ENCODE measurements at places on chromosomes 12 and 14. TPM values are rescaled to one million over a fixed set of nuclear protein-coding genes. Genes with fewer than 3 reads are reported as not detected.

GRCh38 chr12:89695100-89695499 is 13.5 kb downstream of the ATP2B1 start:
- no peaks in the 10 kb centered on the region for H3K36me3 ChIP-seq
- H3K27ac ChIP-seq = no peak overlapping the region
- H3K27me3 ChIP-seq = no peaks in the 10 kb centered on the region

- H3K27me3 ChIP-seq = no peaks in the 10 kb centered on the region
- H3K4me3 ChIP-seq = no peak overlapping the region
- no peak overlapping the region for H3K27ac ChIP-seq
- peaks cover 7% of the 10 kb centered on the region for H3K36me3 ChIP-seq
- no peaks in the 10 kb centered on the region for H3K4me1 ChIP-seq
- DNase-seq = no peak
Measured at GRCh38 chr12:68824597-68825250, 16.7 kb downstream of the MDM2 start.

- no peaks in the 10 kb centered on the region for H3K4me1 ChIP-seq
- no peaks in the 10 kb centered on the region for H3K36me3 ChIP-seq
- no peak for DNase-seq
- H3K4me3 ChIP-seq = no peak overlapping the region
Measured at GRCh38 chr12:107467716-107468115, 217.9 kb upstream of the PWP1 start.

- H3K27ac ChIP-seq = peak overlapping the region; percentile 25
- peak; percentile 4 for DNase-seq
- H3K36me3 ChIP-seq = no peaks in the 10 kb centered on the region
- no peaks in the 10 kb centered on the region for H3K27me3 ChIP-seq
- no peak overlapping the region for H3K4me3 ChIP-seq
Measured at GRCh38 chr12:24111086-24111485, 161.6 kb upstream of the SOX5 start.

GRCh38 chr12:28051516-28052354 is 79.2 kb upstream of the PTHLH start:
- peak; percentile 85 for DNase-seq
- no peaks in the 10 kb centered on the region for H3K27me3 ChIP-seq
- H3K27ac ChIP-seq = no peak overlapping the region
- no peak overlapping the region for H3K4me3 ChIP-seq

DNA sequence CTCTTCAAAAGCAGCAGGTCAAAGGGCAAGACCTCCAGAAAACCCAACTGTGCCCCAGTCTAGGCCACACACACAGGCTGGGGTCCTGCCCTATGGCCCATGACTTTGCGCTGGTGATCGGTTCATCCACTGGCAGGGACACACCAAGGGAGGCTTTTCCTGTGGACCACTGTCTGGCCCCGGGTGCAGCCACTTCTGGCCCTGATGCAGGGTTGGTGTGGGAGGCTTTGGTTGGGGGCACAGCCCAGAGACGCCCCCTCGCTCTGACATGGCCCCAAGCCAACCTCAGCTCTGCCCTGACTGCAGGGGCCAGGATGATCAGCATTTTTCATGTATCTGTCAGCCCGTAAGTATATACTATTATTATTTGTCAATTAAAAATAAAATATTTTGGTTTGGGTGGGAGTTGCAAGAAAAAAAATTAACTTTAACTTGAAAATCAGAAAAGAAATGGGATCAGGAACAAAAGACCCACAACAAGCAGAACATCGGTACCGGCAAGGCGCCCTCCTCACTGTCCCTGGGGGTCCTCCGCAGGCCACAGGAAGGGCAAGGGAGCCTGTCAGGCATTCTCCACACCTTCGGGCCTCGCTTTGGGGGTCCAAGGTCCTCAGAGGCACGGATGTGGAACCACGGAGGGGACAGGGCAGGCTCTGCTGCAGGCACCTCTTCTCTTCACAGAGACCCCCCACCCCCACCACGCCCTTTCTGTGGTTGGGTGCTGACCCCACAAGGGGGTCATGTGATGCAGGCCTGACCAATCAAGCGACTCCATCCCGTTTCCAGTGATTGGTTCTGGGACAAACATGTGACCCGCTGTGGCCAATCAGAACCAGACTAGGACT is 181.5 kb upstream of the SFSWAP start:
- no peaks in the 10 kb centered on the region for H3K27me3 ChIP-seq
- H3K36me3 ChIP-seq = no peaks in the 10 kb centered on the region
- DNase-seq = no peak
- no peak overlapping the region for H3K27ac ChIP-seq
- H3K4me1 ChIP-seq = no peaks in the 10 kb centered on the region

DNA sequence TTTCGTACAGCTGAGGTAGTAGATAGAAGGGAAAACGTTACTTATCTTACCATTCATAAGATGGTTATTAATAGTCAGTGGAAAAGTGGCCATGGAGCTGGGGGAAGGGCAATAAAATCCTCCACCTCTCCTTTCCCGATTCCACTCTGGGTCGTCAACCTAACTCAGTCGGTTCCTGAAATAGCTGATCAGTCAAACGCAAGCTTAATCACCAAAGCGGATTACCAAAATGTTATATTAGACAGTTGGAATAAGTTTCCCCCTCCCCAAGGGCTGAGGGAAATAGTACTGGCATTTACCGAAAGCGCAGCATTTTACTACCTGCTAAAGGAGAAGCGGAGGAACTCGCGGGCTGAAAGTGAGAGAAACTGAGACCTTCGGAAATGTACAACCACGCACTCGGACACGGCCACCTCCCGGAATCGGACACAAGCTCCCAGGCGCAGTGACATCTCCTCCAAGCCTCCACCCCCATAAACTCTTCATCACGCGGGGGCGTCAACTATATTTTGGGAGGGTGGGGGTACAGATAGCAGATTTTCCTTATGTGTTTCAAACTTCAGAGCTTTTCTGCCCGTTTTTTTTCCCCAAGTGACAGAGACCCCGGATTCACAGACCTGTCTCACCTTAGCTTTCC is 1.2 kb downstream of the PPM1H start:
- H3K4me3 ChIP-seq = peak overlapping the region; percentile 64
- H3K27ac ChIP-seq = no peak overlapping the region
- H3K4me1 ChIP-seq = peaks cover 5% of the 10 kb centered on the region
- DNase-seq = peak; percentile 6
- no peaks in the 10 kb centered on the region for H3K27me3 ChIP-seq

GRCh38 chr12:122732170-122732569 is 1.5 kb upstream of the HCAR1 start:
- H3K27ac ChIP-seq = no peak overlapping the region
- H3K4me3 ChIP-seq = no peak overlapping the region
- DNase-seq = no peak
- no peaks in the 10 kb centered on the region for H3K4me1 ChIP-seq
- no peaks in the 10 kb centered on the region for H3K27me3 ChIP-seq

DNA sequence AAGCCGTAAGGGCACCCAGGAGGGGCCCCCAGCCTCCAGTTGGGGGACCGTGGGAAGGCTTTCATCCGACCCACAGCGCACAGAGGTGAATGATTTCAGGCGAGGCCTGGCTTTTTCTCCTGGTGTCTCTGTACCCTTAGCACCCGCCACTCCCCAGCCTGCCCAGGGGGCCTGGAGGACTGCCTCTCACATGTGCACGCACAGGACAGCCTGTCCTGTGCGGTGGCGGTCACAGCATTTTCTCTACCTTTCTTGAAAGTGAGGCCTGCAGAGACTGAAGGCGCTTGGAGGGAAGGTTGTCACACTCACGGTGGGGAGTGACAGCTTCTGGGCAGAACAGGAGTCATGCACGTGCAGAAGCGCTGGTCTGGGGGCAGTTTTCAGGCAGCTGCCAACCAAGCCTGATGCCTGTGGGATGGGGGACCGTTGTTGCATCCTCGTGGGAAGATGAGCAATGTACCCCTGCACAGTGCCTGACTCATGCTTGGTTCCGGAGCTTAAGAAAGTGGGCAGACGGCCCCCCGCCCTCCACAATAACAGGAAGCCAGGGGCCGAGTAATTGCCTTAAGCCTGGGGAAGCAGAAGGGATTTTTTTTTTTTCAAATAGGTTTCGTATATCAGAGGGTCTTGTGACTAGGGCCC is 148.1 kb downstream of the TSPAN9 start:
- peak; percentile 82 for DNase-seq
- H3K4me1 ChIP-seq = no peaks in the 10 kb centered on the region

GRCh38 chr14:92965281-92965680 is 42.3 kb downstream of the CHGA start:
- H3K4me1 ChIP-seq = peaks cover 5% of the 10 kb centered on the region
- DNase-seq = no peak
- H3K27me3 ChIP-seq = no peaks in the 10 kb centered on the region
- no peaks in the 10 kb centered on the region for H3K36me3 ChIP-seq
- no peak overlapping the region for H3K27ac ChIP-seq

- H3K4me3 ChIP-seq = no peak overlapping the region
- H3K4me1 ChIP-seq = no peaks in the 10 kb centered on the region
- DNase-seq = no peak
- no peaks in the 10 kb centered on the region for H3K27me3 ChIP-seq
Measured at GRCh38 chr14:57943038-57943437, 77.1 kb upstream of the SLC35F4 start.

- H3K4me3 ChIP-seq = no peak overlapping the region
- no peaks in the 10 kb centered on the region for H3K36me3 ChIP-seq
- DNase-seq = no peak
- no peaks in the 10 kb centered on the region for H3K27me3 ChIP-seq
- no peaks in the 10 kb centered on the region for H3K4me1 ChIP-seq
Measured at GRCh38 chr12:13436182-13436581, 239.7 kb downstream of the EMP1 start.

GRCh38 chr14:31057701-31058364 is 31.7 kb upstream of the STRN3 start:
- no peaks in the 10 kb centered on the region for H3K36me3 ChIP-seq
- no peaks in the 10 kb centered on the region for H3K27me3 ChIP-seq
- DNase-seq = no peak

DNA sequence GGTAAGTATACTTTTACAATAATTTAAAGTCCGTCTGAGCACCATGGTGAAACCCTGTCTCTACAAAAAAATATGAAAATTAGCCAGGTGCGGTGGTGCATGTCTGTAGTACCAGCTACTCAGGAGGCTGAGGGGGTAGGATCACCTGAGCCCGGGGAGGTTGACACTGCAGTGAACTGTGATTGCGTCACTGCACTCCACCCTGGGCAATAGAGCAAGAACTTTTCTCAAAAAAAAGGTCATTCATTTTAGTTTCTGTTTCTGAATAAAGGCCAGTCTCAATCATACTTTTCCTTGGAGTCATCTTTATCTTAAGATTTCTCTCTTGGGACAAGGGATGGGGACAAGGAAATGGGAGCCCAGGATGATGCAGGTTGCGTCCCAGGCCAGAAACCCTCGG is 12.9 kb downstream of the ANKRD13A start:
- peak overlapping the region; percentile 51 for H3K27ac ChIP-seq
- H3K36me3 ChIP-seq = peaks cover 11% of the 10 kb centered on the region
- DNase-seq = no peak
- H3K4me3 ChIP-seq = no peak overlapping the region
- peaks cover 7% of the 10 kb centered on the region for H3K4me1 ChIP-seq

- no peaks in the 10 kb centered on the region for H3K36me3 ChIP-seq
- H3K27me3 ChIP-seq = no peaks in the 10 kb centered on the region
- no peaks in the 10 kb centered on the region for H3K4me1 ChIP-seq
Measured at GRCh38 chr12:103308396-103308795, 187.4 kb downstream of the C12orf42 start.

DNA sequence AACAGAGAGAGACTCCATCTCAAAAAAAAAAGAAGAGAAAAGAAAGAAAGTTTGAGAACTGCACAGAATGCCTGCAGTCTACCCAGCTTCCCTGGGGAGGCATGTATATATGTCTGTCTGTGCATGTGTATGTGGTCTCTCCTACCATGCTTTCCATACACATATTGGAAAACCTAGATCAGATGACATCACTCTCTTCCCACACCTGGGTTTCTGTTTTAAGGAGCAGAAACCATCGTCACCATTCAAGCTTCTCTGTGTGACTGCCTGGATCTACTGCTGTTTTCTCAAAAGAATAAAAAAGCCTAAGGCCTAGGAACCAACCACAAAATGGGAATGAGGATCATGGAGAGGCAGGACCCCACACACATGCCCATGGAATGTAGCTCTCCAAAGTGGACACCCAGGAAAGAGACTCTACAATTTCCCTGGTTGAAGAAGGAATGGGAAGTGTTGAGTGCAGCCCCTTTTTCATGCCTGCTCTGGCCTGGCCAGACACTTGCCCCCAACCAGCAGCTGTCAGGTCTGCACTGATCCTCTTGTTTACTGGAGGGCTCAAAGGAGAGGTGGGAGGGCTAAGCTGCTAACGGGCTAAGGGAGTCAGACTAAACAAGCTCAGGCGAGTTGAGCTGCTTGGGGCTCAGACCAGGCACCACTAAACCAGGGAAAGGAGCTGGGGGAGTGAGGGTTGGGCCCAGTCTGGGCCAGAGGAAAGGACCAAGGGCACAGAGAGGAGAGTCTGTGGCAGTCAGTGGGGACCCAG is 7.7 kb upstream of the PCK2 start:
- no peaks in the 10 kb centered on the region for H3K36me3 ChIP-seq
- peaks cover 19% of the 10 kb centered on the region for H3K27me3 ChIP-seq
- H3K4me3 ChIP-seq = no peak overlapping the region
- no peaks in the 10 kb centered on the region for H3K4me1 ChIP-seq

- H3K36me3 ChIP-seq = no peaks in the 10 kb centered on the region
- no peak overlapping the region for H3K27ac ChIP-seq
- H3K4me1 ChIP-seq = no peaks in the 10 kb centered on the region
- no peak overlapping the region for H3K4me3 ChIP-seq
- DNase-seq = peak; percentile 17
- H3K27me3 ChIP-seq = no peaks in the 10 kb centered on the region
Measured at GRCh38 chr14:76872796-76873432, 46.7 kb downstream of the LRRC74A start.

Gene DDN
- under 0.01 TPM for total RNA-seq

Gene HOTAIR
- not detected for total RNA-seq

Gene OVCH1
- 0.51 TPM for total RNA-seq

Gene BCL11B
- under 0.01 TPM for total RNA-seq

Gene KCNC2
- total RNA-seq = not detected

Gene XRCC3
- 9.2 TPM for total RNA-seq

Gene KRT83
- total RNA-seq = not detected

Gene SAMD15
- total RNA-seq = 0.33 TPM

Gene CELA1
- total RNA-seq = not detected

Gene REP15
- 0.99 TPM for total RNA-seq

Gene DIO2
- 3.3 TPM for total RNA-seq

Gene NOC4L
- total RNA-seq = 6.8 TPM

Gene DPPA3
- total RNA-seq = not detected

Gene RFX4
- total RNA-seq = not detected

Gene MORN3
- 0.77 TPM for total RNA-seq

Gene CHFR
- 21.6 TPM for total RNA-seq

Data from fibroblast of lung (primary cell).